CD4-positive, alpha-beta T cell treated with Interleukin-1 beta for 1 hour (primary cell): ENCODE measurements at places on chromosomes 5 and 9.

GRCh38 chr5:124582561-124582840 lies 163.9 kb downstream of the ZNF608 start:
- no peak for DNase-seq

DNA sequence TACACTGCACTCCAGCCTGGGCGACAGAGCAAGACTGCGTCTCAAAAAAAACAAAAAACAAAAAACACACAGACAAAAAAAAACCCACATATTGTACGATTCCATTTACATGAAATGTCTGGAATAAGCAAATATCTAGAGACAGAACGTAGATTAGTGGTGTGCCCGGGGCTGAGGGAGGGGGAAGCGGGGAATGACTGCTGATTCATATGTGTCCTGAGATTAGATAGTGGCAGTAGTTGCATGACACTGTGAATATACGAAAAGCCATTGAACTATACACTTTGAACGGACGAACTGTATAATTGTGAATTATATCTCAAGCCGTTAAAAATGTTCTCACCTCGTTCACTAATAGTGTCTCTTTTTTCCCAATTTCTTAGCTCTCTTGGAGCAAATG lies 23.9 kb downstream of the FGF1 start:
- no peak for DNase-seq

DNA sequence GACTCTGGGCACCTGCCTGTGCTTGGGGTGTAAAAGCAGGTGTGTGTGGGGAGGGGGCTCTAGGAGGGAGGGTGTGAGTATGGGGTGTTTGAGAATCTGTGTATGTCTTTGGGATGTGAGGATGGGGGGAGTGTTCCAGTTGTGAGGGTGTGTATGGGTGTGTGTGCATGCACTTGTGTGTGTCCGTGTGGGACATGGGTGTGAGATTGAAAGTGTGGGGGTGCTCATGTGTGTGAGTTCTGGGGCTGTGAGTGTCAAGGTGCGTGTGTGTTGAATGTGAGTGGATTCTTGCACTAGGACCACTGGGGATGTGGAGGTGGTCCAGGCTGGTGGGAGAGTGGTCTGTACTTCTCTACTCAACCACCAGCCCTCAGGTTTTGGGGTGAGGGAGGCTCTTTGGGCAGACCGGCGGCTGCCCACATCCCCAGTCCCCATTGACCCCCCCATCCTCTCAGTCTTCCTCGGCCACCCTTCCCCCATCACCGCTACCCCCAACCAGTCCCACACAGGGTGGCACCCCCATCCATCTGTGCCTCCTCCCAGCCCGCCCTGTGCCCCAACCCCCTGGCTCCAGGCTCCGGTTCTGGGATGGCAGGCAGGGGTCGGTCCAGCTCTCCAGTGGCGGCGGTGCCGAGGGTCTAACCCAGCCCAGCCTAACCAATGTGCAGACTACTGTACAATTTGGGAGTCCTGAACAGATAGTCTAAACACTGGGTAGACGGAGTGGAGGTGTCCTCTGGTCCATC lies 31.5 kb downstream of the GOLGA2 start:
- no peak for DNase-seq

DNA sequence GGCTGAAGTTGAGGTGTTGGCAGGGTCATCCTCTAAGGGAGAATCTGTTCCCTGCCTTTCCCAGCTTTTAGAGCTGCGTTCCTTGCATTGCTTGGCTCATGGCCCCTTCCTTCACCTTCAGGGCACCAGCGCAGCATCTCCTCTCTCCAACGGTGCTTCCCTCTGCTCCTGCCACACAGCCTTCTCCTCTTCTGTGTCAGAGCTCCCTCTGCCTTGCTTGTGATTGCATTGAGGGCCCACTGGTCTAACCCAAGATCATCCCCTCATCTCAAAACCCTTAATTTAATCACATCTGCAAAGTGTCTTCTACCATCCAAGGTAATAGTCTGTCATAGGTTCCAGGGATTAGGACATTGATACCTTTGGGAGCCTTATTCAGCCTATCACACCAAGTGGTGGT lies 205.7 kb upstream of the TBCA start:
- no peak for DNase-seq

GRCh38 chr5:178314061-178314660 lies 81.6 kb upstream of the PHYKPL start:
- DNase-seq, result no peak

DNA sequence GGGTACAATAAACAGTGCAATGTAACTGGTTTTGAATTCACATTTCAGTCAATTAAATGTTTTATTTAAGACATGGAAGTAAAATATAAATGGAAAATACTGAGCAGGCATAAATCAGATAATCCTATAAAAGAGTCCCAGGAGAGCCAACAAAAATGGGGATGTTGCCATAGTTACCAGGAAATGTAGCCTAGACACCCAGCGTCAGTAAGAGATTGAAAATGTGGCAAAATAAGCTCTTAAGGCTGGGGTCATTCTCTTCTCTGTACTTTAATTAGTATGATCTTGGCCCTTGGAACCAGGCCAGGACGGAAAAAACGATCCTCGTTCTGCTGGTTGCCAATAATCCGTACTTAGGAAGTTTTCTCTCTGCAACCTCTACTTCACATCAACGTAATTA lies 18.9 kb upstream of the RASEF start:
- DNase-seq, result no peak

GRCh38 chr5:167579693-167580055 lies 711.8 kb upstream of the WWC1 start:
- DNase-seq, result no peak

- no peak for DNase-seq
These were observed 937.6 kb downstream of the TLE4 start for GRCh38 chr9:80509358-80509757.

GRCh38 chr9:113154946-113155345 lies 4.1 kb downstream of the SLC31A2 start:
- no peak for DNase-seq

DNA sequence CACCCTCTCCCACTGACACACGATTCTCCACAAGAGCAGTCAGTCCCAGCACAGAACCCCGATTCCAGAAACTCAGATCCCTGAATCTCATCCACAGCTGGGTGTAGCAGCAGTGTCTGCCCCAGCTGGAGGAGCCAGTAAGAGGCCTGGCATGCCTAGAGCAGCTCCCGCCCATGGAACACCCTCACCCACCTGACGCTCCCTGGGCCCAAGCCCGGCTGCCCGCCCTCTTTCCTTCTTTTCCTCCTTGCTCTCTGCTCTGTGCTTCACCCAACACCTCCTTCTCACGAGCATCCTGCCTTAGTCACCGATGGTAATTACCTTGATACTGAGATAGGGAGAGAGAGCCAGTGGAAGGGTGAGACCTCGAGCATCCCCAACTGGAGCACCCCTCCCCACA lies 8.7 kb downstream of the PCDH1 start:
- DNase-seq, result no peak
